ENCODE measurements at places on chromosomes 5 and 9. TPM values are rescaled to one million over a fixed set of nuclear protein-coding genes. Genes with fewer than 3 reads are reported as not detected.

GRCh38 chr9:4510546-4511322 lies 20.5 kb downstream of the SLC1A1 start:
- H3K4me1 ChIP-seq = no peaks in the 10 kb centered on the region
- no peak overlapping the region for H3K27ac ChIP-seq
- no peaks in the 10 kb centered on the region for H3K36me3 ChIP-seq
- no peaks in the 10 kb centered on the region for H3K27me3 ChIP-seq
- H3K4me3 ChIP-seq = no peak overlapping the region
- DNase-seq = no peak

DNA sequence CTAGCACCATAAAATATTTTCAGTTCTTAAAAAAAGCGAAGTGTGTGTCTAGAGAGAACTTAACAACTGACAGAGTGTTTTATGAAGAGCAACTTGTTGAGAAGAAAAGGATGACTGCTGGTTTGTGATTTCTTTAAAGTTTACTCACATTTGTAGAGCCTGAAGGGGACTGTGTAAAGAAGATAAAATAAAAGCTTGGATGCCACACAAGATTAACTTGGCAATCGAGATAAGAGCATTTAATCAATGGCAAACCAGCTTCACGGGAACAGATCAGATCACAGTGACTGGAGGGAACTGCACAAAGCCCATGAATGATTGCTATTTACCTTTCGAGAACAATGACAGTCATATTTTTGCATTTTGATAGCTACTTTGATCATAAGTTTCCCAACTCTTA lies 2013.1 kb upstream of the CDH9 start:
- H3K27me3 ChIP-seq = no peaks in the 10 kb centered on the region
- H3K36me3 ChIP-seq = no peaks in the 10 kb centered on the region
- H3K4me3 ChIP-seq = no peak overlapping the region
- no peak overlapping the region for H3K27ac ChIP-seq

DNA sequence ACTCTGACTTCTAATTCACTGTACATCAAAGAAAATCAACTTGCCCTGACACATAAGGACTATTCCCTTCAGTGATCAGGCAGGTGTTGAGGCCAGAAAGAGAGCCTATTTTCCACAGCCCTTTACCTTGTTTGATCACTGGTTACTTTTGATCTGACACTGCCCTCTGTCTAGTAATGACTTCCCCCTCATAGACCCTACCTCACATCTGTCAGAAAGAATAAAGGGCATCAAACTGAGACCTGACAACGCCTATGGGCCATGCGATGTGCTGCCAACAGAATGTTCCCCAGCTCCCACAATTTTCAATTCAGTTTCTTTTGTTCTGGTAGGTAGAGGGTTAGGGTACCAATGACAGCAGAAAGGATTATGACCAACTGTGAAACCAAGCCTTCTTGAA lies 47.7 kb downstream of the FBXL17 start:
- H3K4me1 ChIP-seq = no peaks in the 10 kb centered on the region
- H3K36me3 ChIP-seq = no peaks in the 10 kb centered on the region
- H3K27me3 ChIP-seq = no peaks in the 10 kb centered on the region
- no peak overlapping the region for H3K4me3 ChIP-seq

DNA sequence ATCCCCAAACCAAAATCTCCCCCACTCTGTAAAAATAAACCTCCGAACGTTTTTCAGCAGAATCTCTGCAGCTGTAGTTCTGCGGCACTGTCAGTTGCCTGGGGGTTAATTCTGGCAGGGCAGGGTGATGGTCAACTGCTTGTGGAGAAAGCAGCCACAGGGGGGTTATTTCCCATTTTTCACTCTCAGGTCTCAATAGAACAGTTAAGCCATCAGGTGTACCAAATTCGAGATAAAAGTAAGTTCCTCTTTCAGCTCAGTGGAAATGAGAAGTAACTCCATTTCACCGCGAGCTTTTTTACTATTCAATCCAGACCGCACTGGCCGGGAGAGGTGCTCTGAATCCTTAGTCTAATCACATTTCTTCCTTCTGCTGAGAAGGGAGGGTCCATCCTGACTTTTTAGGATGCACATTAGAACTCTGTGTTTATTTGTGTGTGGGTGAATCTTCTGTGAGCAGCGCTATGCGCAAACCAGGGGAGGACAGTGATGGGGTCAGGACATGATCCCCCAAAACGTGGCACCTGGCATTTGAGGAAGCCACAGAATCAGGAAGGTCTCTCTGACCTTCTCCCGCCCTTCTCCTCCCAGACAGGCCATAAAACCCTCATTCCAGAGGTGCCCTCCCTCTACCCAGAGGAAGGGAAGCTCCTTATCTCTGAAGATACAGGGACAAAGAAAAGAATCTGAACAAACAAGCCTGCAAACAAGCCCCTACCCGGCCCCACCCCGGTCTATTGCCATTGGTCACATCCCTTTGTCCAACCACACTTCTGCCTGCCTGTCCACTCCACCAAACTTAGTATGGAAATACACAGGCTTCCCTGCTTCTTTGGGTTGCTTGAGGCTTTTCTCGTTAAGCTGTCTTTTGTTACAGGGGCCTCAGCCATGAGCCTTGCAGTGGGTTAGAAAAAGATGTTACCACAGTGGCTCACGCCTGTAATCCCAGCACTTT lies 229.0 kb downstream of the ROR2 start:
- no peak overlapping the region for H3K27ac ChIP-seq
- H3K4me3 ChIP-seq = no peak overlapping the region
- peaks cover 91% of the 10 kb centered on the region for H3K27me3 ChIP-seq

- H3K27me3 ChIP-seq = no peaks in the 10 kb centered on the region
- no peaks in the 10 kb centered on the region for H3K36me3 ChIP-seq
- H3K27ac ChIP-seq = no peak overlapping the region
- DNase-seq = no peak
Observed at GRCh38 chr5:128197896-128198522, 114.4 kb downstream of the SLC12A2 start.

GRCh38 chr9:75891277-75891741 lies 836 bp downstream of the PCSK5 start:
- H3K36me3 ChIP-seq = no peaks in the 10 kb centered on the region
- peak overlapping the region; percentile 94 for H3K27ac ChIP-seq
- no peaks in the 10 kb centered on the region for H3K27me3 ChIP-seq
- no peak for DNase-seq
- H3K4me3 ChIP-seq = peak overlapping the region; percentile 95

The TMEM252 gene
- total RNA-seq = not detected

DNA sequence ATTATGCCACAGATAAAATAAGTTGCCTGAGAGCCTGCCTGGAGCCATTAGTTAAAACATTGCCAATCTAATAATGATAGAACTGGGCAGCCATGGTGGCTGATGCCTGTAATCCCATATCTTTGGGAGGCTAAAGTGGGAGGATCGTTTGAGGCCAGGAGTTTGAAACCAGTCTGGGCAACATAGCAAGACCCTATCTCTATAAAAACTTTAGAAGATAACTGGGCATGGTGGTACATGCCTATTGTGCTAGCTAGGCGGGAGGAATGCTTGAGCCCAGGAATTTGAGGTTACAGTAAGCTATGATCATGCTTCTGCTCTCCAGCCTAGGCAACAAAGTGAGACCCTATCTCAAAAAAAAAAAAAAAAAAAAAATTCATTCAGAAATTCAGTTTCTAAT lies 52.6 kb downstream of the RAI14 start:
- no peak overlapping the region for H3K4me3 ChIP-seq
- H3K4me1 ChIP-seq = no peaks in the 10 kb centered on the region
- DNase-seq = no peak
- H3K27ac ChIP-seq = no peak overlapping the region

The BTNL8 gene
- total RNA-seq = not detected

Data from esophagus squamous epithelium (tissue), 5 donors.